ENCODE measurements at places on chromosomes 11 and 22.

GRCh38 chr11:77064648-77065217 is 2.0 kb upstream of the CAPN5 start:
- DNase-seq = no peak

DNA sequence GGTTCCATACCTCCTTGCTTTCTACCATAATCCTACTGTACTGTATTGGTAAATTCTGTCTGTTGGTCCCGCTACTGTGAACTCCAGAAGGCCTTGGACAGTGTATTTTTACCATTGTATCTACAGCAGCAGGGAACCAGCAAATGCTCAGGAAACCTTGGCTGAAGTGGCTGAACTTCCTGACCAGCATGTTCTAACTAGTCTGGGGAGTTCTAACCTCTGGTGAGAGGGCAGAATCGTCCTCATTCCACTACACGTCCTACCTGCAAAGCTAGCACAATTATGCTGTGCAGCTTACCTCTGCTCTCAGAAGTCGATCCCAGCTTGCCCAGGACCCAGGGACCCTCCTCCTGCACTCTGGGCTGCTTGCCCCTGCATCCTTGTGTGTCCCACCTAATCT is 283.1 kb downstream of the TENM4 start:
- DNase-seq = no peak

- no peak for DNase-seq
Observed at GRCh38 chr11:2461253-2461955, 16.6 kb downstream of the KCNQ1 start.

DNA sequence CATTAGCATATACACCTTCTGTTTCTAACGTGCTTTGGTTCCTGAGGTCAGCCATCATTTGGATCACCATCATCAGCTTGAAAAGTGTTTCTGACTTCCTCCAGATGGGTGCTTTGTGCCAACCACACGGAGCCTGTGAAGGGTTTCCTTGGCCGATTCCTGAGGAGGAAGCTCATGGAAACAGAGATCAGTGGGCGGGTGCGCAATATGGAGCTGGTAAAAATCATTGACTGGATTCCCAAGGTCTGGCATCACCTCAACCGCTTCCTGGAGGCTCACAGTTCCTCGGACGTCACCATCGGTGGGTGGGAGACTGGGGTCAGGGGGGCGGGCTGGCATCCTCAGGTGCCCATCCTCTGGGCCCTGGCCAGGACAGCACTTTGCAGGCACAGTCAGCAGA is 54.8 kb downstream of the DBX1 start:
- DNase-seq = no peak

DNA sequence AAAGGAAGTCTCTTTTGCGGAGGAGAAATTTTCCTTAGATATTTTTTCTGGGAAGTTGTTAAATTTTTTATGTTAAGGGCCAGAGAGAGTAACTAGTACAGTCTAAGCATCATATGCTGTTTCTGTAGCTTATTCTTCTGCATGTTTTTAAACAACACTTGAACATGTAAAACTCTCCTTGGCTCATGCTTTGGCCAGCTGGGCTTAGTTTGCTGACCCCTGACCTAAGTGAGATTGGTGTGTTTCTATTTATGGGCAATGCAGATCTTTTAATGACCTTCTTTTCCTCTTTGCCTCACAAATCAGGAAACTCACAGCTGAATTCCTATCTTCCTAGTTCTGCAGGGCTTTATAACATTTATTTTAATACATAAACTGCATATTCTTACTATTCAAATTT is 942.5 kb downstream of the OPCML start:
- DNase-seq = no peak

GRCh38 chr11:111269146-111269868 is 23.8 kb downstream of the POU2AF2 start:
- DNase-seq = no peak

DNA sequence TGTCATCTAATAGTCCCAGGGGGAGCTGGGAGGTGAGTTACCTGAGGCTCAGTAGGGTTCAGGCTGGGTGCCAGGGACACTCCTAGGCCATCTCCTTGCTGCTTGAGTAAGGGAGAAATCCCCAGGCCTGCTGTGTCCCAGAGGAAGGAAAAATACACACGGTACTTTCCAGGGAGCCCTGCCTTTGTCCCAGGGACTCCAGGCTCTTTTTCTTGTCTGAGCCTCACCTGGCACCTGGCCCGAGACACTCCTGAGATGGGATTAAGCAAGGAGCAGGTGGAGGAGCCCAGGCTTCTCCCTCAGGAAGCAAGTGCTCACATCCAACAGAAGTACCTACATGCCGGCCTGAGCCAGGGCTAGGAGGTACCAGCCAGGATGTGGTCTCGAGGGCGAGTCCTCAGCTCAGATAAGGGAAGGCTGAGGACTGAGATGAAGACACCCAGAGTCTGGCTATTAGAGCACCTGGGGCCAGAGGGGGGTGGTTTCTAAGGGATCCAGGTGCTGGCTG is 899 bp upstream of the KLHDC7B start:
- no peak for DNase-seq

DNA sequence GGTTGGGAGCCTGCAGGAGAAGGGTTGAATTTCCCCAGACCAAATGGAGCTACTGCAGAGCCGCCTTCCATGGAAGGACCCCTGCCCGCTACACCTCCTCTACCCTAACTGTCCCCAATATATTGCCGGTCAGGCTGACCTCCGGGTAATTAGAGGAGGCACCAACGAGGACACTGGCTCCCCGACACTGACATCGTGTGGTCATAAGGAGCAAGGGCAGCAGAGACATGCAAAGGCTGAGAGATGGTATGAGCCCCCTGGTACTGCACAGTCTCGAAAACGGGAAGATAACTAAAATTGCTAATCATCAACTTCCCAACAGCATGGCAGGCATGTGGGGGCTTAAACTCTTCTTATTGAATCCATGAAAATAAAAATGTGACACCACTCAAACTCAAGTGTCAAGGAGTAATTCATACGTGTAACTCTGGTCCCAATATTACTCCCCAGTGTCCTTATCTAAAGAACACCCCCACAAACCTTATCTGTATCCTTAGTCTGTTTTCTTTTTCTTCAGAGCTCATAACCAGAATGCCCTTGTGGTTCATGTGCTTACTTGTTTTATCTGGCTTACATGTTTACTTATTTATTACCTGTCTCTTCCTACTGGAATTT is 4.4 kb downstream of the CAVIN3 start:
- DNase-seq = no peak

DNA sequence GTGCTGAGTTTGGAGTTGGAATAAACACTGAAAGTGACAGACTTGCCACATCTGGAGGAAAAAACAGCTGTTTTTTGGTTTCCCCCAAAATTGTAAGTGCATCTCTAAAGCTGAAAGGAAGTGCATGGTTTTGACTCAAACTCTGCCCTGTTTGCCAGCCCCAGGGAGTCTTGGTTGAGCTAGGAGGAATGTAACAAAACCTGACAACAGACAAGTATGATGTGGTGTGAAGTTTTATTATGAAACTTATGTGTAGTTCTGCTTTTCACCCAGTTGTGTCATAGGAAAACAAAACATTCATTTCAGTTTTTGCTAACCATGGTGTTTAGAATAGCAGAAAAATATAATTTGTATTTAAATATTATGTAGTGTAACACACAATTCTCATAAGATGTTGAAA is 31.7 kb upstream of the PDE3B start:
- DNase-seq = no peak

GRCh38 chr11:13013054-13013488 is 4.0 kb downstream of the RASSF10 start:
- no peak for DNase-seq

- no peak for DNase-seq
Observed at GRCh38 chr11:92859156-92859690, 110.2 kb upstream of the MTNR1B start.

DNA sequence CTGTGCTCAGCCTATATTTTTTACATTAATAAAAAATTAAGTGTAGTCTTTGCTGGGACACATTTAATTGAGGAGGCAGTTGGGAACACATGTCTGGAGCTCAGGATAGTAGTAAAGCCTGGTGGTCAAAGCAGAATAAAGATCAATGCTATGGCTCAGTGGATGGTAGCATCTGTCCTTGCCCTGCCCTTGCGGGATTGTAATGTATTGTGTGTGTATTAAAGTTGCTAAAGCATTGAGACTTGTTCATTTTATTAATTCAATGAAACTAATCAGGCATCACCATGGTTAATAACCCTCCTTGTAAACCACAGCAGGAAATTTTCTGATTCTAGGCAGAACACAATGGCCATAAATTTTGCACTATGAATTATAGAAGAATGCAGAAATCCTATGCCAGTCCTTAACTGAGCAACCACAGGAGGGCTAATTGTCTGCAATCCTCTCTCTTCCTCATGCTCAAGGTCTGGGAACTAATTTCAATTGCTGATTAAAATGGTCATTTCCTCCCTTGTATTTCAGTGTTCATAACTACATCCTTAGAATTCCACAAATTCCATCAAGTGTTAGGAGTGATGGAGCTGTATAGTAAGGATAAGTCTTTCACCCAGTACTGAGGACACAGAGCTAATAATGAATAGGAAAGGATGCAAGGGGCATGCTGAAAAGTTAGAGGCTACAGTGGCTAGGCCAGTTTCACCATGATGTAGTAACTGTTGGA is 403.2 kb upstream of the DDI1 start:
- no peak for DNase-seq

GRCh38 chr22:29855611-29856181 is 17.6 kb upstream of the ASCC2 start:
- DNase-seq = no peak

GRCh38 chr11:45280449-45280848 is 5.7 kb downstream of the SYT13 start:
- DNase-seq = no peak

DNA sequence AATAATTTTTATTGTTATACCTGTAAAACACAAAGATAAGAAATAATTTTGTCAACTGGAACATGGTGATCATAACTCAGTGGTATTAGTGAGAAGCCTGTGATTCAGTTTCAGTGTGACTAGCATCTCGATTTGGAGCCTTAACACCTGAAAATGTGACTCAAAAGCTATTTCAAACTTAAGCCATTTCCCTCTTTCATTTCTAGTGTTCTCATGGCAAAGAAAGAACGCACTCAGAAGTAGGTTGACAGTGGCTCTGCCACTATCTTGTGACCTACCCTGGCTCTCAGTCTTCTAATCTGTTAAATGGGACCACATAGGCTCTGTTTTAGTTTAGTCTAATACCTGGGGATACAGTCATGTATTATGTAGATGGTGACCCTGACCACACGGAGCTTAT is 62.7 kb downstream of the ISX start:
- DNase-seq = no peak

GRCh38 chr22:16847271-16847670 is 22.1 kb upstream of the XKR3 start:
- DNase-seq = no peak

DNA sequence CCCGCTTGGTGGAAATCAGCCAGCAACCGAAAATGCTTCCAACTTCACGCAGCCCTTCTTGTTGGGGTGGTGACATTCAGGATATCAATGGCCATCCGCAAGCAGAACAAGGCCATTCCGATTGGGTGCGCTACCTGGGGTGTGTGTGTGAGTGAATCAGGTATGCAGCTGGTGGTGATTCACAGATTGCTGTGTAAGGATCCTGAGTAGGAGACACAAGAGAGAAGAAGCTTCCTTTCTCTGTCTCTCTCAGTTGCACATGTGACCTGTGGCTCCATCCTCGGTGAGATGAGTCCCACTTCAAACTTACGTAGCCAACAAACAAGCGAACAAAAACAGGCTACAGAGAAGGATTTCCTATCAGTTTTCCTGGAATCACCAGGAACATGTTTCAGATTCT is 9.6 kb upstream of the TMEM184B start:
- no peak for DNase-seq
